ENCODE measurements at places on chromosomes 6 and 20.

DNA sequence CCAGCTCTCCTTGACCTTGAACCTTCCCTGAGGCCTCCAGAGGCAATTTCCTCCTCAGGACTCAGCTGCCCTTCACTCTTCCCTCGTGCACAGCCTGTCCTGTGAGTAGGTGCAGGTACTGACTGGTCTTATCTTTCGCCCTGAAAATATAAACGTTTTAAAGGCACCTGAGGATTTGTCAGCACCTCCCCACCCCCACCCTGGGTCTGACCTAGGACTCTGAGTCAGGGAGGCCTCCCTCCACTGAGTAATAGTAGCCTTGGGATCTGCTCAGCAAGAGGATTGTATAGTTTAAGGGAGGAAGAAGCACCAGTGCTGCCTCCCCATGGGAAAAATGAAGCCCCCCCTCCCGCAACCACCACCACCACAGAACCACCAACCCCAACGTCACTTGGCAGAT lies 54.6 kb downstream of the PPARD start:
- no peak for DNase-seq

GRCh38 chr6:28349344-28349891 lies 329 bp upstream of the ZKSCAN3 start:
- no peak for DNase-seq

DNA sequence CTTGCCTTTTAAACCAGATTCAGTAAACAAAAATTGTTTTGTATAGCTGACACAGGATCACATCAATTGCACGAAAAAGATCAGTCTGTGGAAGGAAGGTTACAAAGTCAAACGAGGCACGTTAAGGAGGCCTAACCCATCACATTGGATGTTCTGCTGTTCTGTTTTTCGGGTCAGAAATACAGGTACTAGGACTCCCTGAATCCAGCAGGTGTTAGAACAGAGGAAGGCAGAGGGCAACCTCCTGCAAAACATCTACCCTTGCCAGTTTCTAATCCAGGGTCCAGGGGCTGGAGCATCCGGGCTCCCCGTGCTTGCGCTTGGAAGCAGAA lies 64.6 kb downstream of the PLG start:
- no peak for DNase-seq

GRCh38 chr6:118862443-118862842 lies 31.5 kb upstream of the ASF1A start:
- no peak for DNase-seq

- no peak for DNase-seq
These were observed 311.4 kb downstream of the HACE1 start for GRCh38 chr6:104548297-104548696.

DNA sequence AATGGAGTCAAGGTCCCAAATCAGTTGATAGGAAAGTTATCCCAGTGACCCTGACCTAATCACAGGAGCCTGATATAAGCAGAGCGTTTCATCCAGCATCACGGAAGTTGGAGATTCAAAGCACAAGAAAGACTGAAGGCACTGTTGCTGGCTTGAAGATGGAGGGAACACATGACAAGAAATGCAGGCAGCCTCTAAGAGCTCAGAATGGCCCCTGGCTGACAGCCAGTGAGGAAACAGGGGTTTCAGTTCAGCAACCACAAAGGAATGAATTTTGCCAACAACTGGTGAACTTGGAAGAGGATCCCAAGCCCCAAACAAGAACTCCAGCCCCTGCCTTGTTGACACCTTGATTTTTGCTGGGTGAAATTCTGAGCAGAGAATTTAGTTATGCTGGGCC lies 778.5 kb downstream of the MAFB start:
- DNase-seq, result no peak

- no peak for DNase-seq
These were observed 86.7 kb downstream of the BMP6 start for GRCh38 chr6:7812623-7813022.

DNA sequence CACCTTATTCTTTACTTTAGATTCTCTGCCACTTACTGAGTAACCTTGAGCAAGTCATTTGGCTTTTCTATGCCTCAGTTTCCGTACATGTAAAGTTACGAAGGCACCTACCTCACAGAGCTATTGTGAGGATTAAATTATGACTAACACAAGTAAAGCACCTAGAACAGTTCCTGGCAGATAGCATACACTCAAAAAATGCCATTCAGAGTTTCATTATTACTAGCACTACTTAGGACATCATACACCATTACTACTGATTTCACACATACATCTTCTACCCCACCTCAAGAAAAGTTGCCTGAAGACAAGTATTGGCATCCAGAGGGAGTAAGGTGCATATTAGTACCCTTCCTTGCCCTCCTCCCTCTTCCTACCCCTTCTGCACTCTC lies 107.8 kb downstream of the OGFRL1 start:
- no peak for DNase-seq

DNA sequence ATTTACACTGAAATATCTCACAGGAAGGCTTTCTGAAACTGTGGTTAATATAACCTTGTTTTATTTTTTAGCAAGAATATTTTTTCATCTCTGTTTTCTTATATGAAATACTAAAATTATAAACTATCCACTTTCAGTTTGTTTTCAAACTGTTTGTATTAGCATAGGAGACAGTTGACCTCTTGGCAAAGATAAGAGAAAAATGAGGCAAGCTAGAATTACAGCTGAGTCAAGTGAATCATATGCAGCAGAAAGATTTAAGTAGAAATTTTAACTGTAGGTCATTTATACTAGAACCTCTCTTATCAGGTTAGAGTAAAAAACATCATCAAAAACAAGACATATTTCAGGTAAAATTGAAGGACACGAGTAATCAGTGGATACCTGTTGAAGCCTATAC lies 792.6 kb downstream of the PHF3 start:
- DNase-seq, result no peak

DNA sequence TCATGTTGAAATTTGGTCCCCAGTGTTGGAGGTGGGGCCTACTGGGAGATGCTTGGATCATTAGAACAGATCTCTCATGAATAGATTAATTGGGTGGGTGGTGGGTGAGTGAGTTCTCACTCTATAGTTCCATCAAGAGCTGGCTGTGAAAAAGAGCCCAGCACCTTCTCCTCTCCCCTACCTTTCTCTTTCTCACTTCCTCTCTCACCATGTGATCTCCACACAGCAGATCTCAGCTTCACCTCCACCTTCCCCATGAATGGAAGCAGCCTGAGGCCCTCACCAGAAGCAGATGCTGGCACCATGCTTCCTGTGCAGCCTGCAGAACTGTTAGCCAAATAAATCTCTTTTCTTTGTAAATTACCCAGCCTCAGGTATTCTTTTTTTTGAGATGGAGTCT lies 12.9 kb upstream of the GMNN start:
- no peak for DNase-seq

GRCh38 chr20:57381596-57382503 lies 9.3 kb upstream of the RBM38 start:
- peak; percentile 89 for DNase-seq

DNA sequence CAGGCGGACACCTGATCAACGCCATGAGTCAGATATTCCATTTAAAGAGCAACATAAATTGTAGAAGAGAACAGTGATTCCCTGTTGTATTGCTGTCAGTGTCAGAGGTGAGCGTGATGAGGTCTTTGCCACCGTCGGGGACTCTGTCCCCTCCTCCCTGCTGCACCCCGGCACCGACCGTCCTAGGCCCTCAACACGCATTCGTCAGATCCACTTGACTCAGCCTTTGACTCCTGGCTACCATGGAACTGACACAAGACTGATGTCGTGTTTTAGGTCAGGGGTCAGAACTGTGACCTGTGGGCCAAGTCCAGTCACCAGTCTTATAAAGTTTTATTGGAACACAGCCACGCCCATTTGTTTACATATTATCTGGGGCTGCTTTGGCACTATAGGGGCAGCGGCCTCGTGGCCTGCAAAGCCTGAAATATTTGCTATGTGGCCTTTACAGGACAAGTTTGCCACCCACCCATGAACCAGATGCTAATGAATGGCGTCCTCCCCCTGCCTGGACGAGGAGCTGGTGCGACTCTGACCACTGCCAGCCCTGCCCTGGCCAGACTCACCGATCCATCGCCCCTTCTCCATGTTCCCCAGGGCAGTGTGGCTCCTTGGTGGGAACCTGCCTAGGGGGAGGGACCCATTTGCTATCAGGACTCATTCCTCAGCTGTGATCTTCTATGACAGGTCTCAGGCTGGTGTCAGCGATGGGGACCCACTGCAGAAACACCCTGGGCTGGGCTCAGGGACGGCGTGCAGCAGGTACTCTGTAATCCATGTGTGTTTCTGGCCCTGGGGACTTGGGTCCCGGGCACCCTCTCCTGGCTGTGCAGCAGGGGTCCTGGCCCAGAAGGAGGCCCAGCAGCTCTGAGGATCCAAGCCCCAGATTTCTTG lies 37.5 kb upstream of the PHACTR3 start:
- no peak for DNase-seq

DNA sequence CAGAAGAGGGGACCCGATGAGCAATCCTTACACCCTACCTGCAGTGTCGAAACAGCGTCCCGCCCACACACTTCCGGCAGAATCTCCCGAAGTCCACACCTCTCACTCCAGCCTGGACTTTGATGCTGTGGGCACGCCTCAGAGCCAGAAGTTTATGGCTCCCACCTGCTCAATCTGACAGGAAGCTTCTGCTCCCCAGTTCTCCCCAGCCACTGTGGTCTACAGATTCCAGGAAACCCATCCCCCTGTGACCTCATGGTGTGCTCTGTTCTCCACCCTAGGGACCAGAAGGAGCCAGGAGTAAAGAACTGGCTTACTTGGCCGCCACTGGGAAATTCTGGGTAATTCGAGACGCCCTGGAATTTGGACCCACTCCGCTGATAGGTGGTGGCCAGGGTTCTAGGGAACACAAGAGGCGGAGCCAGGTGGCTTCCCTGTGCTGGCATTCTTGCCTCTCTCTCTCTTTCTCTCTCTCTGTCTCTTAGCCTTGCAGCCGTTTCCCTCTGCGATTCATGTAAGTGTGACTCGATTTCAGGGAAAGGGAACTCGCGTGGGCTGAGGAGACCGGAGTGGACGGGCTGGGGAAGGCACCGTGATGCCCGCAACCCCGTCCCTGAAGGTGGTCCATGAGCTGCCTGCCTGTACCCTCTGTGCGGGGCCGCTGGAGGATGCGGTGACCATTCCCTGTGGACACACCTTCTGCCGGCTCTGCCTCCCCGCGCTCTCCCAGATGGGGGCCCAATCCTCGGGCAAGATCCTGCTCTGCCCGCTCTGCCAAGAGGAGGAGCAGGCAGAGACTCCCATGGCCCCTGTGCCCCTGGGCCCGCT lies at the start of gene TRIM15:
Gene TRIM15 (plus strand): TSS at position 457 of the 828 bp plus-strand sequence. CDS start 139 bp downstream, at position 596.
- peak; percentile 70 for DNase-seq

- DNase-seq, result no peak
These were observed 59.3 kb downstream of the HNF4A start for GRCh38 chr20:44414808-44415207.

GRCh38 chr6:26067367-26067766 lies 19.9 kb upstream of the HFE start:
- DNase-seq, result no peak

GRCh38 chr20:20710443-20711315 lies 1.8 kb downstream of the RALGAPA2 start:
- DNase-seq, result no peak

DNA sequence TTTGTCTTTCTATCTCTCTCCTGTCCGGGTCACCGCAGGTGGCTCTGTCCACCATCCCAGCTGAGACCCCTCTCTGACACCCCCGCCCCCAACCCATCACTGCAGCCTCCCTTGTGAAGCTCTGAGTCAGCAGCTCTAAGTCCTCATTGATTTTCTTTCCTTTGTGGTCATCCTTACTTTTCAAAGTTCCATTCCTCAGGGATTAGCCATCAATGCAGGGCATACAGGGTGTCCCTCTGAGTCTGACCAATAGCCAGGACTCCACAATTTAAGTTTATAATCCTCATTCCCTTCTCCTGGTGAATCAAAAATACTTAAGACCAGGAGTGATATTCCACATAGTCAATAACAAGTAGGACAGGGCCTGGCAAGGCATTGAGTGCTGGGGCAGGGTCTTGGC lies 333.3 kb upstream of the CNR1 start:
- DNase-seq, result no peak

DNA sequence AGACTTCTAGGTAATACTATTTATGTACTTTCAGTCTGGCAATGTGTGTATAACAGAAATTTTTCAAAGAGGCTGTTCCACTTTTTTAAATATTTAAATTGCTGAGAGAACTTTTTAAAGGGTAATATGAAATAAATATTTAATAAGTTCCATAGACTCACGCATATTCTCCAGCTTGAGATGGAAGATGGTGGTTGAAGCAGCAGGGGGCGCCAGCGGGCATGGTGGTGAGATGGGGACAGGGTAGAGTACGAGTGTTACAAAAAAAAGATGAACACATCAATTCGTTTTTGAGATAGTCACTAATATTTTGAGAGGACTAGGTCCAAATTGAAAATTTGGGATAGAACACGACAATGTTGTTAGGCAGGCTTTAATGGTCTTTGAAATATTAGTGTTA lies 68.4 kb downstream of the RSPO3 start:
- peak; percentile 71 for DNase-seq

DNA sequence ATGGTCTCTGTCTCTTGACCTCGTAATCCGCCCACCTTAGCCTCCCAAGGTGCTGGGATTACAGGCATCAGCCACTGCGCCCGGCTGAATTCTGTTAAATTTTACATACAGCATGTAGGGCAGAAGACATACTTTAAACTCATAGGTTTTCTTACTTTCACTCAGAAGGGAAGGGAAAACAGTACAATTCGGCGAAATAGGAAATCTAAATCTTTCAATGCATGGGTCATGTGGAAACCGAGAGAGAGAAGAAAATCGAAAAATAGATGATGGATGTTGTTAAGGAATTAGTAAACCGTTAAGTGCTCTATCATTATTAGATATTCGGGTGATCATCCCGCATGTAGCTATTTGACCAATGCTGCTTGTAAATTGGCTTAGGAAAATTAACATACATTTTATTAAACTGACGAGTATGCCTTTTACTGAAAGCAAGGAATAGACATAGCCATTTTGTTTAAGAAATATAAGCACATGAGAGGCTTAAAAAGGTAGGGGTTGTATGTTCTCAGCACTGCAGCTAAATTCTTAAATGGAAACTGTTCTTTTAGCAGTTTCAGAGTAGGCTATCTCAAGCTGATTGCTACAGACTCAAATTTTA lies 164.7 kb upstream of the AGPAT4 start:
- no peak for DNase-seq

GRCh38 chr20:46268662-46269061 lies 39.6 kb downstream of the CDH22 start:
- no peak for DNase-seq

DNA sequence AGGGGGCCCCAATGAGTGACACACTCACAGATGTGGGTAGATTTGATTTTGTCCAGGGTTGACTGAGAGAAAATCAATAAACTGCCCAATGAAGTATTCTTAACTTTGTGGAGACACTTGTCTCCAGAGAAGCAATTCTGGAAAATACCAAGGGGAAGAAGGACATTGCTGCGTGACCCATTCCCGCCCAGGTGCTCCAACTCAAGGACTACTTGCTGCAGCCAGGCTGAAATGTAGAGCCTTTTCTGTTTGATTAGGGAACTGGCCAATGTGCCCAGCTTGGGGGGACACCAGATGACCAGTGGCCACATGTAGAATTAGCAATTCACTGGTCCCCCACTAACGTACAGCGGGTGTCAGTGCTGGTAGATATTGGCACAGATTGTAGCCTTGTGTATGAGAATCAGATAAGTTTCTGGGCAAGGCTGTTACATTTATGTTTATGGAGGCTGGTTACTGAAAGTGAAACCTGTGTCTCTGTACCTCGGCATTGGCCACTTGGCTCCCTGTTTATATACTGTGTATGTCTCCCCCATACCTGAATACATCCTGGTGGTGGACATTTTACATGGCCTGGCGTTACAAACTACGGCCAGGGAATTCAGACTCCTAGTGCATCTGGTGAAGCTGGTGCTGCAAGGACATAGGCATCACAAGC lies 32.3 kb downstream of the HDDC2 start:
- no peak for DNase-seq

Measured in activated T-cell treated with anti-CD3 and anti-CD28 coated beads, Interleukin-2, amount 50 U/mL, for 24 hours (primary cell).